Foreskin keratinocyte (primary cell): ENCODE measurements at places on chromosomes 7 and 10. TPM values are rescaled to one million over a fixed set of nuclear protein-coding genes. Genes with fewer than 3 reads are reported as not detected.
A peak's percentile ranks its signal among the peaks of the same experiment; 100 is the strongest.

DNA sequence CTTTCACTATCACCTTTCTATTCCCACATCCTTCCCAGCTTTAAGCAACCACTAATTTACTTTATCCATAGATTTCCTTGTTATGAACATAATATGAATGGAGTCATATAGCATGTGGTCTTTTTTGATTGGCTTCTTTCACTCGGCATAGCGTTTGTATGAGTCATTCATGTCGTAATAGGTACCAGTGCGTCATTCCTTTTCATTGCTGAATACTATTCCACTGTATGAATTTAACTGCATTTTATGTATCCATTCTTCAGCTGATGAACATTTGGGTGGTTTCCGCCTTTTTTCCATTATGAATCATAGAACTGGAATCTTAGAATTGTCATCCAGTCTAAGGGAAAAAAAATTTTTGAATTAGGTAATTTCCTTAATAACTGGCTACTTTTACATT is 411.3 kb upstream of the AUTS2 start:
- DNase-seq: no peak

GRCh38 chr7:27172315-27172774 is 1.8 kb downstream of the HOXA10 start:
- peak; percentile 40 for DNase-seq

The OPALIN gene
- not detected in 2 replicates for total RNA-seq

DNA sequence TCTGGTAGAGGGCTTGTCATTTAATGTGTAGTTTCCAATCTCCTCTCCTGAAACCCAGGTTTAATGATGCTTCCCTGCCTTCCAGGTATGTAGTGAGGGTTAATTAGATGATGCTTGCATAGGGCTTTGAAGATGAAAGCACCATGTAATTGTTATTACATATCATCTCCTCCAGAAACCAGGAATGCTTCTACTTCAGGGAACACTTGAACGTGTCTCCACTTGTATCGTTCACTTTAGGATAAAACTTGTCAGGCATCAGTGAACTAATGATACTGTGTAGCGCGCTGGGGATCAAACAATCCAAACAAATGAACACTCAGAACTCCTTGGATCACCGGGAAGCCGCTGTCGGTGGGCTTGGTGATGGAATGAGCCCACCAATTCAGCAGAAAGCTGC is 260.9 kb upstream of the FZD8 start:
- peak; percentile 56 for DNase-seq

The GHRHR gene
- total RNA-seq: not detected in 2 replicates

DNA sequence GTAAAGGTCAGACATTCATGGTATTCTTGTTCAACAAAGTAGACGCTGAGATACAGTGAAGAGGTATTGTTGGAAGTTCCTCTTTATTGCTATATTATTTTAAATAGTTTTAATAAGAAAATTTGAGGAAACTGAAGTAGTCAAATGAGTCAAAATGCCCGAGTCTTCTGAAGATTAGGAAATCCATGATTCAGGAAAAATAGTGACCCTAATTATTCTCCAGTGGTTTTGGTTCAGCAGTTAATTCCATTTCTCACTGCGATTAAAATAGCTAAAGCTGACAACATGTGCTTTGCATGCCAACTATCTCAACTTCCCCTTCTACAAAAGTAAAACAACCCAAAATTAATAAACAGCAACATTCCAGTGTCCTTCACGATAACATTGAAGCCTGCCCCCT is 32.7 kb upstream of the PFKP start:
- DNase-seq: no peak

The PNLIPRP1 gene
- total RNA-seq: not detected in 2 replicates

DNA sequence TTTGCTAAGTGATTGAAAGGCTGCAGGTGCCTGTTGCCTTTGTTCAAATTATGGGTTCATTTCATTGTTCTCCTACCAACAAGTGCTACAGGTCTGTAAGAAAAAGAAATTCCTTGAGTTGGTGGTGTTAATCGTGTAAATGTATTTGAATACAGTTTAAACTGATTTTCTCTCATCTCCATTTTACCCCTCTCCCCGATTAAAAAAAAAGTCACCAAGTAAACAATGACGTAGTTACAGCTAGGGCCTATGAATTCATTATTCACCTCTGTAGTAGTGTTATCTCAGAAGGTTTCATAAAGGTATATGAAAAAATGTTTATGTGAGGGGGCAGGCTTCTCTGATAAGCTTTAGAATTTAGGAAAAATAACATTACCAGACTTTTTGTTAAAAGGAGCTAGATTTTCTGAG is 1.1 kb downstream of the REEP3 start:
- no peak for DNase-seq

GRCh38 chr7:64887756-64888508 is 15.1 kb upstream of the ZNF273 start:
- no peak for DNase-seq

DNA sequence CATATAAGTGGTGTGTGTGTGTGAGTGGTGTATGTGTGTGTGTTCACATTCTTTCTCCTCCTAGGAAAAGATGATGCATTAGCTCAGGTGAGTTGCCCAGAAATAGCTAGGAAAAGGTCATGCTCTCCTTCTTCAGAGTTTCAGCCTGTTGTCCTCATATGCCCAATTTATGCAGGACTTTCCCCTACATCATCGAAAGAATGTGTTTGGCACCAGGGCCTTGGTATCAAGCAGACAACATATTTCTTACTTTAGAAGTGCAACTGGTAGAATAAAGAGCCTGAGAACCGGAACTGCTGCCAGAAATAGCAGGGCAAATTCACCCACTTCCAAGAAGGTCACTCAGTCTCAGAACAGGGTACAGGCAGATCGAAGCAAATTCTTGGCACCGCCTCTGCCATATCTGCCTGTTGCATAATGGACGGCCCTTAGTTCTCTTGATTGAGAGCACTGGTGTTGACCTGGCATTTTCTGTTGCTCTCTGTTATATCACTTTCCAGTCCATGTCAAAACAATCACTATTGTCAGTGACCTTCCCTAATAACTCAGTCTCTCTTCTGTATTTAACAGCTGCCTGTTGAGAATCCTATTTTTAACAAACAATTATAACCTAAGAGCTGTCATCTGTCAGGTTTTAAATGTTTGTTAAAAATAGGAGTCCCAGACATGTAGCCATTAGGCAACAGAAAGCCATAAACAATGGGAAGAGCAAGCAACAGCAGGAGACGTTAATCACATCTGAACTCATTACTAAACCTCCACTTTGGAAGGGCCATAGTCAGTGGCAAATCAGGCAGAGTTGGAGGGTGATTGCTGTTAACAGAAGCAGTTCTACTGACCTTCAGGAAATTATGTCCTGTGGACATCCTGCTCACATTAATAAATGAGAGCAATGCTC is 20.7 kb downstream of the ADRB1 start:
- DNase-seq: no peak

The FAM13C gene
- total RNA-seq: 0.35 and 0.65 TPM in 2 replicates

The ZNF488 gene
- 1.6 and 1.9 TPM in 2 replicates for total RNA-seq

DNA sequence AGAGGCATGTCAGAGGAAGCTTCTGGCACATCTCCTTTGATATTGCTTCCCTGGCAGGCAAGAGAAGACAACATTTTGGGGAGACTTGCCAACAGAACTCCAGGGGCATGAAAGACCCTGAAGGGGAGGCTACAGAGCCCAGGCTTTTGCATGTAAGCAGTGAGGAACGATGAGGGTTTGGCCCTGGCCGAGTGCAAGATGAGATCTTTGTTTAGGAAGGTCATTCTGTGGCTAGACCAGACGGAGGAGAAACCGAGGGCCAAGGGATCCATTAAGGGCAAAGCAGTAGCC is 3.8 kb downstream of the SVIL start:
- no peak for DNase-seq

The NUDT13 gene
- 1.2 TPM in 2 replicates for total RNA-seq

GRCh38 chr7:140053812-140054539 is 8.8 kb downstream of the PARP12 start:
- DNase-seq: no peak

- peak; percentile 43 for DNase-seq
Measured at GRCh38 chr7:141956084-141956483, 9.3 kb upstream of the CLEC5A start.

DNA sequence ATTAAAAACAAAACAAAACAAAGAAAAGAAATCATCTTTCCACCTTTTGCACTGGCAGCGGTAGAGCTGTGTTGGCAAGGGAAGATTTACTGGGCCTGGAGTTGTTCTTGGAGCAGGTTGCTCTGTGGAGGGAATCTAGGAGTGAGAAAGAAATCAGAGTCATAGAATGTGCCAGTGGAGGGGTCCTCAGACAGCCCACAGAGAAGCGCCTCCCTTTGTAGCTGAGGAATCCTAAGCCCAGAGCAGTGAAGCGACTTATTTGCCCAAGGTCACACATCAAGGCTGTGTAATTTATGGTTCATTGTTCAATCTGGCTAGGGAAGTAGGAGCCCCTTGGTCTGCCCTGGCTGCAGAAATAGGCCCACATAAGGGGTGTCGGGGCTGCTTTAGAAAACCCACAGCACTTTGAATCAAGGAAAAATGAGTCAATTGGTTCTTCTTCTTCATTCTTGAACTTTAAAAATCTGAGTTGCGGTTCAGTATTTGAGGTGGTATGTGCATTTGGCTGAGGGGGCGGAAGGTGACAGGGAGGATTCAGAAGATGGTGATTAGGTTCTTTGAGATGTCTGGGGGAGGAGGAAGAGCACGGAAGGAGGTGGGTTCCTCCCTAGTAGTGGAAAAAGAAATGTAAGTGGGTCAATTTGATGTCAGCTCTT is 253.7 kb downstream of the PTEN start:
- DNase-seq: no peak

- DNase-seq: no peak
Measured at GRCh38 chr10:98364432-98365102, 50.4 kb downstream of the PYROXD2 start.

The FAM25A gene
- 0.56 TPM in 1 of 2 replicates, not detected in the other for total RNA-seq

- no peak for DNase-seq
Measured at GRCh38 chr10:63266391-63267316, 133.5 kb downstream of the NRBF2 start.

The IKZF1 gene
- not detected in 2 replicates for total RNA-seq

The CEP55 gene
- total RNA-seq: 58.5 and 78.4 TPM in 2 replicates

DNA sequence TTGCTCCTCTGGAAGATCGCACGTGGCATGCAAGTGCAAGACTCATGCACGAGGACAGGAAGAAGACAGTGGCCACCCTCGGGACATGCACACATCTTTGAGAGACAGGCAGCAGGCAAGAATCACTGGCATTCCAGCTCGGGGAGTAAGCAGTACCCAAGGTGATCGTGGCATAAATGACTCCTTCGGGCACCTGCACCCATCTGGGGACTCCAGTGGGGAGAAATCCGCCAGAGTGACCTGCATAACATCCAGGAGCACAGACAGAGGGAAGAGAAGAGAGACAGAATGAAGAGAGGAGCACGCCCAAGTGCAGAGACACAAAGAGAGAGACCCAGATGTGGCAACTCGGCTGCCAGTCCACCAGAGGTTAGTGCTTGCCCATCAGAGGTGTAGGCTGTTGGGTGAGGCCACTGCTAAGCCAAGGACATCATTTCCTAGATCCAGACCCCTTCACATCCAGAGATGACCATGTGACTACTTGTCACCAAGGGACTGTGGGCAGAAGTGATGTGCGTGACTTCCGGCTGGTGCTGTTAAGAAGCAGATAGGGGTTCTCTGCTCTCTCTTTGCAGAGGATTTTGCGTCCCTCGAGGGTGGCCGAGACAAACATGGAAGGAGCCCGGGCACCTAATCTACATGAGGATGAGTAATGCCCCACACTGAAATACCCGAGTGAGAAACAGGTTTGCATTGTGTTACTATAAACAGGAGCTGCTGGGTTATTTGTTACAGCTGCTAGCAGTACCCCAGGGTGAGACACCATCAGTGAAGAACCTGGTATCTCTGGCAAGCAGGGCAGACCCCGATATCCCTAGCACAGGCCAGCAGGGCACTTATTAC is 80.6 kb downstream of the VWA2 start:
- peak; percentile 65 for DNase-seq

GRCh38 chr7:151978616-151979015 is 22.4 kb downstream of the GALNTL5 start:
- no peak for DNase-seq

GRCh38 chr7:92485267-92485892 is 7.6 kb upstream of the ERVW-1 start:
- DNase-seq: no peak

The PHYH gene
- 7.7 and 8.7 TPM in 2 replicates for total RNA-seq

The ADAMTS14 gene
- 0.10 TPM in 1 of 2 replicates, not detected in the other for total RNA-seq

- DNase-seq: peak; percentile 81
Measured at GRCh38 chr7:117858712-117859111, 14.5 kb downstream of the CTTNBP2 start.

- no peak for DNase-seq
Measured at GRCh38 chr10:72000073-72001032, 36.2 kb downstream of the CHST3 start.

DNA sequence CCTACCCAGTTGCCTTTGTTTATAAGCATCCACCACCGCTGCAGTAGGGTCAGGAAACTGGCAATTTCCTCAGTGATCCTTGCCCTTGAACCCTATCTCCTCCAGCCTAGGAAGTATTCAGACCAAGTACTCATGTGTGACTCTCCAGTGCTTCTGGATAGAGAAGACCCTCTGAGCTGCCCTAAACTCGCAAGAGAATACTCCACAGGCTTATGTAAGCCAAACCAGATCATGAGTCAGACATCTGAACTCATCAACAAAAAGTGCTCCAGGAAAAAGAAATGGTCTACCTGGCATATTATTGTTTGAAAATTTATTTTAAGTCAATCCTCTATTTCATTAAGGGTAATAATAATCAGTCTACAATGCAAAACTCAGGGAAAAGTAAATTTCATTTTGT is 101.3 kb downstream of the KAT6B start:
- DNase-seq: no peak

The SLC39A12 gene
- total RNA-seq: not detected in 2 replicates

- DNase-seq: no peak
Measured at GRCh38 chr10:488933-489215, 200.6 kb downstream of the DIP2C start.

DNA sequence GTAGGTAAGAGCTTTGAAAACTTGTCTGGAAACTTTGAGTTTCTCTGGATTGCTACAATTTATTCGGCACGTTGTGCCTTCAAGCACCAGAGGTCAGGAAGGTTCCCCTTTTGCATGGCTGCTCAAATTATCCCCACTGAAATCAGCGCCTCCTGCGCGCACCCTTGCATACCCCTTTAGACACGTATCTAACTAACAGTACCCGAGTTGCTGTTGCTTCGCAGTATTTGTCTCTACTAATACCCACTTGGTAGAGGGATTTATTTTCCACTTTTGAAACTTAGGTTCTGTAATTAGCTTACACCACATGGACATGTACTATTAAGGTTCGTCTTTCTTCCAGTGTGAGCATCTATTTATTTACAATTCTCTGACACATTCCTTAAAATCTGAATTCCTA is 1.6 kb downstream of the MEOX2 start:
- DNase-seq: no peak

DNA sequence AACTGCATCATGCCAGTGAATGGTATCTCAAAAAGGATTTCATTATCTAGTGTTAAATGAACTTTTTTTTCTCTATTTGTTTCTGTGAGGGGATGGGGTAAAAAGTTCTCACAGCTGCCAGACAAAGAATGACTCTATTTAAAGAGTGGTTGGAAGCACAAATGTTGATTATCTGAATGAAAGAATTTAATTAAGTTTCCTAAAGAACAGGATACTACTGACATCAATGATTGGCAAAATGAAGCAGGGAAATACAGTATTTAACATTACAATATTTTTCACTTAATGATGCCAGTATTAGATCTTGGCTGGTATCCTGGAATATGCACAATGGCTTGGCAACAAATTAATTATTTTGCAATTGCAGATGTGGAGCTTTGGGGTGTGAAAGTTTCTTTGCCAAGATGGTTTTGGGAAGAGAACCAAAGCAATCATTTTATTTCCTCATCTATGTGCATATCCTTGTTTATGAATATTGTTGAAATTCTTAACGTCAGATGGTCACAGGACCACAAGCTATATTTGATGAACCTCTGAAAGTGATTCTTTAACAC is 336.8 kb downstream of the ARL4A start:
- DNase-seq: no peak
